ENCODE measurements at places on chromosomes 12 and 14. TPM values are rescaled to one million over a fixed set of nuclear protein-coding genes. Genes with fewer than 3 reads are reported as not detected.

GRCh38 chr12:77878901-77879300 lies 48.2 kb downstream of the NAV3 start:
- H3K4me1 ChIP-seq: no peaks in the 10 kb centered on the region
- no peaks in the 10 kb centered on the region for H3K36me3 ChIP-seq
- H3K27me3 ChIP-seq: no peaks in the 10 kb centered on the region
- H3K4me3 ChIP-seq: no peak overlapping the region
- DNase-seq: no peak
- H3K27ac ChIP-seq: no peak overlapping the region

- H3K36me3 ChIP-seq: no peaks in the 10 kb centered on the region
- H3K27ac ChIP-seq: no peak overlapping the region
- no peaks in the 10 kb centered on the region for H3K27me3 ChIP-seq
- DNase-seq: peak; percentile 77
- peaks cover 45% of the 10 kb centered on the region for H3K4me1 ChIP-seq
Observed at GRCh38 chr12:132173135-132174014, 29.1 kb downstream of the NOC4L start.

- no peak overlapping the region for H3K4me3 ChIP-seq
- H3K36me3 ChIP-seq: no peaks in the 10 kb centered on the region
- no peaks in the 10 kb centered on the region for H3K27me3 ChIP-seq
- peak; percentile 71 for DNase-seq
Observed at GRCh38 chr12:5511644-5512600, 80.0 kb downstream of the NTF3 start.

DNA sequence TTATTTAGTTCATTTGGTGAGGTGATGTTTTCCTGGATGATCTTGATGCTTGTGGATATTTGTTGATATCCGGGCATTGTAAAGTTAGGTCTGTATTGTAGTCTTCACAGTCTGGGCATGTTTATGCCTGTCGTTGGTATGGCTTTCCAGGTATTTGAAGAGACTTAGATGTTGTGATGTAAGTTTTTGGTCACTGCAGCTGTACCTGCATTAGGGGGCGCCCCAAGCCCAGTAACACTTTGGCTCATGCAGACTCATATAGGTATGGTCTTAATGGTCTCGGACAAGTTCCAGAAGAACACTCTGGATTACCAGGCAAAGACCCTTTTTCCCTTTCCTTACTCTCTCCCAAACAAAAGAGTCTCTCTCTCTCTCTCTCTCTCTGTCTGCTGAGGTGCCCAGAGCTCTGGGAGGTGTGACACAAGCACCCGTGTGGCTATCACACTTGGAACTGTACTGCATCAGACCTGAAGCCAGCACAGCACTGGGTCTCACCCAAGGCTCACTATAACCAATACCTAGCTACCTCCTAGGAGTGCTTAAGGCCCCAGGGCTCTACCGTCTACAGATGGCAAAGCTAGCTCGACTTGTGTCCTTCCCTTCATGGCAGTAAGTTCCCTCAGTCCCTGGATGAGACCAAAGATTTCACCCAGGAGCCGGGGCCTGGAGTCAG lies 425.8 kb upstream of the ATXN7L3B start:
- no peaks in the 10 kb centered on the region for H3K36me3 ChIP-seq
- peak; percentile 80 for DNase-seq
- H3K4me1 ChIP-seq: no peaks in the 10 kb centered on the region
- H3K27ac ChIP-seq: no peak overlapping the region

ASB8 gene
- total RNA-seq: 42.7 TPM

CD69 gene
- 0.22 TPM for total RNA-seq

DNA sequence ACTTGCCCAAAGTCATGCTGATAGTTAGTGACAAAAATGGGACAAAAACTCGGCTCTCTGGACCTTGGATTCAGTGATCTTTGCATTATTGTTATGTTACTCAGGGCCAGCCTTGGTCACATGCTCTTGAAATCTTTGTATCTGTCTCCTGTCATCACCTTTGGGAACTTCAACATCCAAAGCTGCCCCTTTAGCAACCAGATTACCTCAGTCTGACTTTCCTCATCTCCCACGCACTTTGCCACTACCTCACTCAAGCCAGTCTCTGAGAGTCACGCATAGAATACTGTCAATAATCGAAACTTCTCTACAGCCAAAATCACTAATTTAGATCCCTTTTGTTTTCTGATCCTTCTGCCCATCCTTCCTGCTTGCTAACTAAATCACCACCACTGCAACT lies 90.8 kb upstream of the DAAM1 start:
- H3K27me3 ChIP-seq: no peaks in the 10 kb centered on the region
- no peak overlapping the region for H3K4me3 ChIP-seq
- no peak overlapping the region for H3K27ac ChIP-seq
- H3K4me1 ChIP-seq: no peaks in the 10 kb centered on the region

KRT5 gene
- total RNA-seq: not detected

Data from Karpas-422 (cell line).